ENCODE measurements at places on chromosomes 3 and 15.

DNA sequence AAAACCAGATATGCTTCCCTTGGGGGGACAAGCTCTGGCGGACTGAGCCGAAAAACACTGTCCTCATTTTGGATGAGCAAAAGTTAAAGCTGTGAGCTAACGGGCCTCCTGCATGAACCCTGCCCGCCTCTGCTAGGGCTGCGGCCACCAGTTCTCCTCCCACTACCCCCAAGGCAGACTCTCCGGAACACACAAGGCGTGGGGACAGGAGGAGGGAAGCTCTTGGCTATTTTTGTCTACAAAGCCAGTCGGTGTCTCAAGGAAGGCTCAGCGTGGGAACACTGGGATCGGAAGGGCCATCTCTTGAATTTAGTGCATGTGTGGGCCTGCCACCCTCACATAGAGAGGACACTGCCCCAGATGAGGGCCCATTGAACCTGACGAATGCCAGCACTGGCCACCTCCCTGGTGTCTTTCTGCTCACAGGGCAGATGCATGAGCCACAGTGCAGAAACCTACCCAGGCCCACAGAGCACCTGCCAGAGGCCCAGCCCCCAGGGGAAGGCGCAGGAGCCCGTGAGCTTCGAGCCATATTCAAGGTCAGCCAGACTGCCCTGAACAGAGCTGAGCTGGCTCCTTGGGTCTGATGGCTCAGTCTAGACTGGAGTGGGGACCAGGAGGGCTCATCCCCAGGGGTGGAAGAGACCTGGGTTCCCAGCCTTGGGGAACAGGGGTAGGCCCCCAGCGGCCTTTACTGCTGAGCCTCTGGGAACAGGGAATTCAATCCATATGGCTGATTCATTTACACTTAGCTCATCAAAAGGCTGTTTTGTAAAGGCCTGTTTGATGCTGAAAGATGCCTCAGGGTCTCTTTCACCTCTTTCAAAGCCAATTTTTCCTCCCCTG is 38.3 kb downstream of the HCN4 start:
- DNase-seq: no peak

DNA sequence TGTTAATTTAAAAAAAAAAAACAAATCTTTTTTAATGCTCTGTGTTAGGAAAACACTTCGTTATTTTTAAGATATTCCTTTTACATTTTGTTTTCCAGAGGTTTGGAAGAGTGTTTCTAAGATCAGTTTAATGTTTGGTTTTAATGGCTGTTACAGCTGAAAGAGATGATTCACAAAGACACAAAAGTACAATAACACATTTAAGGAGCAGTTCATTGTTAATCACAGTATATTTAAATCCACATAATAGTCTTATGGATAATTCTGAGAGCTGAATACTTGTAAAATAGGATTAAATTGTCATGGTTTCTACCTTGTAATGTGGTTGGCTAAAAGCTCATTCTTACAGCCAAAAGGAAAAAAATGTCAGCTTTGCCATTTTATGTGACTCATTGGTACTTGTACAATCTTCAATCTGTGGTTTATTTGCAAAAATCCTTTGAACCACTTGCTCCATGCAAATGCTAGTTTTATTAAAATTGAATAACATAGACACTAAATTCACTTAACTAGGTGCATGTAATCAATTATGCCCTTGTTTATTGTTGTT is 426.4 kb downstream of the NLGN1 start:
- DNase-seq: no peak

DNA sequence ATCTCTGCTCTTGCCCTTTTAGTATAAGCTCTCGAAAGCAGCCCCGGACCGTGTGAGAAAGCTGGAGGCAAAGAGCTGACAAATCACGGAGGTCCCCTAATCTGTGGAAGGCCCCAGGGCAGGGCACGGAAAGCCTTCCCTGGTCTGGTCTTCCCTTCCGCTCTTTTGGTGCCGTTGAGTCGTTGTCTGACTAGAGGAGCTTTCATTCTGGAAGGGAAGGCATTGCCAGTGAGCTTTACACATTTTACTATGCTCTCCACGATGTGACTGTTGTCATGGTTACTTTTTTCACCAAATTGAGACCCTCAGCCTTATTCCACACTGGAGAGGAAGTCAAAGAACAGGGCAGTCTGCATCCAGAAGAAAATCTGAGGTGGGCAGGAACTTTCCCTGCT is 71.7 kb downstream of the CYP19A1 start:
- no peak for DNase-seq

GRCh38 chr3:126912027-126912422 is 70.9 kb upstream of the PLXNA1 start:
- DNase-seq: no peak

DNA sequence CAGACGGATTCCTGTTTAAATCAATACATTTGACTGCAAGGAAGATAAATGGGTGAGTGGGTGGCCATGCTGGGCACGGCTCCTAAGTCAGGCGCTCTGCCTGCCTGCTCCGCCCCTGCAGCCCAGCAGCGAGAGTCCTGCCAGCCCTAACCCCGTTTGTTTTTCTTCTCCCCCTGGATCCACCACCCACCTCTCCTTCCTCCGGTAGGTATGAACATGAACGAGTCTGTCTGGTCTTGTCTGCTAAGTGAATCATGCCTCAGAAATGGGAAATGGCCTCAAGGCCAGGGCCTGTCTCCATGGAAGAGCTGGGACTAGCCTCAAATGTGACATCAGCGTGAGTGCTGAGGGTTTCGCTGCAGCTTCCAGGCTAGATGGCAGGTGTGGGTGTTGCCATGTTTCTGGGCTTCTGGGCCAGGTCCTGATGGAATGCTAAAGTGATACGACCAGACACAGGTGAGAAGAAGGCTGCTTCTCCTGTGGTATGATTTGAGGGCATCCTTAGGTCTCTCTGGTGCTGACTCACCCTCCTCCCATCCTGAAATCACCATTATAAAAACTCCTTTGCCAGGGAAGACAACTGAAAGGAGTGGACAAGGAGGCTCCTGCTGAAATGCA is 5.6 kb upstream of the FEM1B start:
- DNase-seq: no peak

- no peak for DNase-seq
Observed at GRCh38 chr3:50532062-50532705, 28.8 kb upstream of the CACNA2D2 start.

GRCh38 chr15:93707751-93708150 is 523.6 kb upstream of the MCTP2 start:
- DNase-seq: no peak

DNA sequence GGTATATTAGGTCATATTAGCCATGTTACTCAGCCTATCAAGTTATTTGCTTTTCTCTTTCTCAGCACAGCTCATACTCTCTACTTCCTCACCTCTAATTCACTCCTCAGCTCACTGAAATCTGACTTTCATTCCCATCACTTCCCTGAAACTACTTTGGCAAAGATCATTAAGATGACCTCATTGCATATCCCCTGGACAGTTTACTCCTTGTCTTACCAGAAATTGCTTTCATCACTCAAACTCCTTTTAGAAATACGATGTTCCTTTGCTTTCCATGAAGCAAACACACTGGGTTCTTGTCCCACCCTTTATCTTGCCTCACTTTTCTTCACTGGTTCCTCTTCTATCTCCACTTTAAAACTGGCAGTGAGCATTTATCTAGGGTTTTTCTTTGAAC is 354.4 kb downstream of the TUSC7 start:
- no peak for DNase-seq

- DNase-seq: no peak
Observed at GRCh38 chr15:77456746-77457145, 36.1 kb downstream of the HMG20A start.

- DNase-seq: no peak
Observed at GRCh38 chr3:56864090-56864489, 62.3 kb upstream of the ARHGEF3 start.

DNA sequence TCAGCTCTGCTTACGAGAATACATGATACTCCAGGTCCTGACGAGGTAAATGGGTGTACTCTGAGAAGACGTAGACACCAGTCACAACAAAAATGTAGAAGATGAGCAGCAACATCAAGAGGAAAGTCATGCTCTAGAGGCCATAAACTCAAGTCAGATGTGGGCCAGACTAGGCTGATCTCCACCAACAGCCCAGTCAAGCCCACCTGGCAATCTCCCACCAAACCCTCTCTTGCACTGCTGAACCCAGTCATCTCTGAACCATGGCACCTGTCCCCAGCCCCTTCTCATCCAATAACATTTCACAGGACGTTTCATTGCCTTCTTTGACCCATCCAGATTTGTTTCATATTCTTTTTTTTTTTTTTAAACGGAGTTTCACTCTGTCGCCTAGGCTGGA is 10.8 kb upstream of the PDIA3 start:
- DNase-seq: no peak

GRCh38 chr3:143769616-143770015 is 78.7 kb downstream of the SLC9A9 start:
- DNase-seq: no peak

- DNase-seq: no peak
Observed at GRCh38 chr3:151120409-151120808, 34.9 kb downstream of the MED12L start.

Measured in right kidney (tissue), 9 donors.